ENCODE measurements at places on chromosomes 7 and 10.

GRCh38 chr10:110651044-110651958 lies 7.2 kb downstream of the RBM20 start:
- no peak for DNase-seq

- DNase-seq: no peak
Measured at GRCh38 chr7:44278451-44279161, 46.8 kb downstream of the CAMK2B start.

GRCh38 chr10:35465673-35466072 lies 129.4 kb downstream of the CCNY start:
- DNase-seq: no peak

DNA sequence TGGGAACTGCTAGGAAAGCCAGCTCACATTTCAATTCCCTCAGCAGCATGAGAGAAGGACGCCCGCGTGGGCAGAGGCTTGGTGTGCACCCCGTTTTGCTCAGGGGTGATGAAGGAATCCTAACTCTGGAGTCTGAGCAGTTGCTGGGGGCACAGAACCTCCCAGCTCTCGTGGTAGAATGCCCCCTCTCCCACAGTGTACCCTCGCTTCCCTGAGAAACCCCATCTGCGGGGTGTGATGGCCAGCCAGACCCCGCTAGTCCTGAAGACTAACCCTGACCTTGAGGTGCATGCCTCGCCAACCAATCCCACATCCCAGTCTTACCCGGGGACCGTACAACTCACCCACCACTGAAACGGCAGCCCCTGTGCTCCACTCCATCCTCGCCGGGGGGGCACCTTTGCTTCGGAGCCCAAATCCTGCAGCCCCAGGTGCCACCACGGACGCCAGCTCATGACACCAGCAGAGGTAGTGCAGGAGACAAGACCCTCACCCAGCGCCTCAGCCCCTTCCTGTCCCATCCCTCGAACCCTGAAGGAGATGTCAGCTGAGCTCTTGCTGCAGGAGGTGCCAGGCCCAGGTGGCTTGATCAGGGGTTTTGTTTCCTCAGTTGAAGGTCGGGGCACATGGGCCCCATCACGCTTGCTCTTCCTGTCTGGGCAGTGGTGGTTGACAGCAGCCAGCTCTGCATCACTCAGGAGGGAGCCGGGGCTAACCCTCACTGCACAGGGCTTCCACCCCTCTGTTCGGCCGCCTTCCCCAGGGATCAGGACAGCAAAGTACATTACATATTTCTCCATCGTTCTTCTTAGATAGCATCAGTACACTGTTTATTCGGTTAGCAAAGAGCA lies 236.5 kb downstream of the MGMT start:
- no peak for DNase-seq

GRCh38 chr7:51356849-51357516 lies 40.4 kb upstream of the COBL start:
- DNase-seq: no peak

DNA sequence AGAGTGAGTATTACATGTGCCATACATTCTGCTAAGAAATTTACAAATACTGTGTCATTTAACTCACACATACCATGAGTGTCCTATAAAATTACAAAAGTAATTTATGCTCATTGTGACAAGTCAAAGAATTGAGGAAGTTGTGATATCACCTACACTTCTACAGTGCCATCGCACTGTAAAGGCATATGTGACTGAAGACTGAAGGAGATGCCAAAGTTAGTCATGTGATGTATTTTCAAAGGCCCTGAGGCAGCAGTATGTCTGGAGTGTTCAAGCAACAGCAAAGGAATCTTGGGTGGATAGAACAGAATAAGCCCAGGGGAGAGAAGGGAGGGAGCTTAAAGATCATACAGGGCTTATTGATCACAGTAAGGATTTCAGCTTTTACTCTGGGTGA lies 176.8 kb downstream of the WNT2 start:
- DNase-seq: no peak

GRCh38 chr7:83504330-83504729 lies 144.6 kb downstream of the SEMA3E start:
- DNase-seq: no peak

- no peak for DNase-seq
Measured at GRCh38 chr10:92244796-92245195, 46.1 kb downstream of the CPEB3 start.

DNA sequence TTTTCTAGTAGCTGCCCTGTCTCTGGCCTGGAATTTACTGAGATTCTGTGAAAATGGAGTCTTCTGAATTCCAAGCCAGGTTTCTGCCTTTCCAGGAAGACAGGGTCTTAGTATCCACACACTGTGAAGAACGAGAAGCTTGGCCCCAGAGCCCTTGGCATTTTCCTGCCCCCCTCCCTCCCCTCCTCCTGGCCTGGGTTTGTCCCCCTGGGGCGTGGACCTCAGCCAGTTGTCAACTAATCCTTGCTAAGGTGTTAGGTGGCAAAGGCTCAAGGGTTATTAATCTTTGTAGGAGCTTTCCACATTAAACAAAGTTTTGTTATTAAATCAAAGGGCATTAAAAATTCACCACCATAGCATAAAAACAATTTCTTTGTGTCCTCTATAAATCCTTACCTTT lies 329.5 kb downstream of the RNLS start:
- DNase-seq: no peak

GRCh38 chr7:41964849-41965745 lies 262.2 kb upstream of the INHBA start:
- no peak for DNase-seq

GRCh38 chr7:111852081-111852480 lies 289.8 kb upstream of the IMMP2L start:
- no peak for DNase-seq

DNA sequence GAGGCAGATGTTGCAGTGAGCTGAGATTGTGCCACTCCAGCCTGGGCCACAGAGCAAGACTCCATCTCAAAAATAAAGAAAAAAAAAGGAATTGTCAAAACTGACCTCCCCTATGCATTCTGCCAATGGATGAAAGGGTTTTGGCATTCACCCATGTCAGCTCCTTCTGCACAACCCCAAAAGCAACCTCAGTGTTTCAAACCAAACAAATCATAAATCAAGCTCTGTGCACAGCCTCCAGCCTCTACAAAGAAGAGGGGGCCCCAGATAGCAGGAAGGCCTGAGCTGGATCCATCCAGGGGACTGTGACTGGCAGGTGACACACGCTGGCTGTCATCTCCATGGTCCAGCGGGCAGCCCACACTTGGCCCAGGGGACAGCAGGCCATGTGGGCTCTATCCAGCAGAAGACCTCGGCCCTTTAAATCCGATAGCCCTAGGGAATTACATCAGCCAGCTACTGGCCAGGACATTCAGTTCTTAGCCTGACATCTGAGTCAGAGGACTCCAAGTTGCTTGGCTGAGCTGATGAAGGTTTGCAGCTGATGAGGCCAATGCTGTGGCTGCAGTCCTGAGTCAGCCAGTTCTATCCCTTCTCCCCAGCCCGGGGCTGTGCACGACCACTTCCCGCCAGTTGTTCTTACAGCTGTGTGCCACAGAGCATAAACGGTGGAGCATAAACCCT lies 52.0 kb upstream of the FIGNL1 start:
- DNase-seq: peak; percentile 59

DNA sequence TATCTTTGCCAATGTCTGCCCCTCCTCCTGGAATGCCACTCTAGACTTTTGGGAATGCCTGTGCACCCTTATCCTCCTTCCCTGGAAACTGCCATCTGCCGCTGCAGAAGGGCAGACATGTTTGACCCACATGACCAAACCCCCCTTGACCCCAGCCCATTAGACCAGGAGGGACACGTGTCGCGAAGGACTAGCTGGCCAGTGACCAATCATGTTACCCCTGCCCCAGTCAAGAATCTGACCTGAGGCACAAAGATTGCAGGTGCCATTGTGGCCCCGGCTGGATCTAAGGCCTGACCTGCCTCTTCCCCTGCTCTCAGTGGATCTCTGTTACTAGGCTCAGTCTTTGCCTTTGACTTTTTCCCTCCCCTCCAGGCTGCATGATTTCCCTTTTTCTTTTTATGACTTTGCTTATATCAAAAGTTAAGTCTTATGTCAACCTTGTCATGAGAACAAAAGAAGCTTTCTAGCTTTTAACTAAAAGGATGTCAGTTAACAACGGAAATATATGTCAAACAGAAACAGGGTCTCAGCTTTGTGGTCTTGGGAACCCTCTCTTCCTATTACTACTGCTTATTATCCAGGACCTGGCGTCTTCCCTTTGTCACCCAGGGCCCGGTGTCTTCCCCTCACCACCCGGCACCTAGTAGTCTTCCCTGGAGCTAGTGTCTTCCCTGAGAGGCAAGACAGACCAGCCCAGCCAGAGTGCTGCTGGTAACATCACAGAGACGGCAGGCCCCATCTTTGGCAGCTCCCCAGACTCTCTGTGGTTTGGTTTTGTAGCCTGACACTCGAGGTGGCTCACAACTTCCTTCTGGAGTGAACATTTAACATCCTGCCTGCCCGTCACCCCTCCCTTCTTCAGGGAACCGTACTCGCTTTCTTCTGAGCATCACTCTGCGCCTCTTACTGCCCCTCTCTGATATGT lies 24.4 kb upstream of the PPIF start:
- peak; percentile 29 for DNase-seq

DNA sequence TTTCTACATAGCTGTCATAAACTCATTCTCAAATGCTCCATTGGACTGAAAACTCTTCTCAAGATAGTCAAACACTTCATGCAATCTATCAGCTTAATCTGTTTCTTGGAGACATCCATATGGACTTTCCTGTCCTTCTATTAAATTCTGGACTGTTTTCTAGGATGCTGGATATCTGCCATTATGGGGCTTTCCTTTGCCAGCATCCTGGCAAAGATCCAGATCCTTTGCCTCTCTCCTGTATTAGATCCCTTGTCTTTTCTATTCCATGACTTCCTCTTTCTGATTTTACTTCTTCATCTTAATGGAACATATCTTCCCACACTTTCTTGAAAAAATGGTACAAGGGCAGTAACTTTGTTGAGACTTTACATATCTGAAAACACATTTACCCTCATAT lies 35.9 kb upstream of the SKAP2 start:
- no peak for DNase-seq

DNA sequence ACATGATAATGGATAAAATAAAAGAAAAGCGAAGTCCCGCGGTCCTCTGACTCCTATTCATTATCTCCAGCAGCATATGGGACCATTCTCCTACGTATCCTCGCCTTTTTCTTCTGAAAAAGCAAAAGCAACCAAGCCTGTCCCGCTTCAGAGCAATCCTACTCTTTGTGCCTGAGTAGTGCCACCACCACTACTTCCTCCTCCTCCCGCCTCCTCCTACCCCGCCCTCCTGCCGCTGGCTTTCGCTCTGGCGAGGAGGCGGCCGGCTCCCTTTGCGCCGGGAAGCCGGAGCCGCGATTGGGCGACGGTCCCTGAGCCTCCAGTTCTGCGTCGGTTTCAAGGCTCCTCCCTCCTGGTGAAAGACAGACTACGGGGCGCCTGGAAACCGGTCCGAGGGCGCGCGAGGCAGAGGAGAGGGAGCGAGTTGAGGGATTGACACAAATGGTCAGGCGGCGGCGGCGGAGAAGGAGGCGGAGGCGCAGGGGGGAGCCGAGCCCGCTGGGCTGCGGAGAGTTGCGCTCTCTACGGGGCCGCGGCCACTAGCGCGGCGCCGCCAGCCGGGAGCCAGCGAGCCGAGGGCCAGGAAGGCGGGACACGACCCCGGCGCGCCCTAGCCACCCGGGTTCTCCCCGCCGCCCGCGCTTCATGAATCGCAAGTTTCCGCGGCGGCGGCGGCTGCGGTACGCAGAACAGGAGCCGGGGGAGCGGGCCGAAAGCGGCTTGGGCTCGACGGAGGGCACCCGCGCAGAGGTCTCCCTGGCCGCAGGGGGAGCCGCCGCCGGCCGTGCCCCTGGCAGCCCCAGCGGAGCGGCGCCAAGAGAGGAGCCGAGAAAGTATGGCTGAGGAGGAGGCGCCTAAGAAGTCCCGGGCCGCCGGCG lies at the start of gene FZD1:
FZD1 (plus strand) TSS at position 388 of the 878 bp plus-strand sequence; CDS start at position 836, 448 bp downstream.
- peak; percentile 97 for DNase-seq

DNA sequence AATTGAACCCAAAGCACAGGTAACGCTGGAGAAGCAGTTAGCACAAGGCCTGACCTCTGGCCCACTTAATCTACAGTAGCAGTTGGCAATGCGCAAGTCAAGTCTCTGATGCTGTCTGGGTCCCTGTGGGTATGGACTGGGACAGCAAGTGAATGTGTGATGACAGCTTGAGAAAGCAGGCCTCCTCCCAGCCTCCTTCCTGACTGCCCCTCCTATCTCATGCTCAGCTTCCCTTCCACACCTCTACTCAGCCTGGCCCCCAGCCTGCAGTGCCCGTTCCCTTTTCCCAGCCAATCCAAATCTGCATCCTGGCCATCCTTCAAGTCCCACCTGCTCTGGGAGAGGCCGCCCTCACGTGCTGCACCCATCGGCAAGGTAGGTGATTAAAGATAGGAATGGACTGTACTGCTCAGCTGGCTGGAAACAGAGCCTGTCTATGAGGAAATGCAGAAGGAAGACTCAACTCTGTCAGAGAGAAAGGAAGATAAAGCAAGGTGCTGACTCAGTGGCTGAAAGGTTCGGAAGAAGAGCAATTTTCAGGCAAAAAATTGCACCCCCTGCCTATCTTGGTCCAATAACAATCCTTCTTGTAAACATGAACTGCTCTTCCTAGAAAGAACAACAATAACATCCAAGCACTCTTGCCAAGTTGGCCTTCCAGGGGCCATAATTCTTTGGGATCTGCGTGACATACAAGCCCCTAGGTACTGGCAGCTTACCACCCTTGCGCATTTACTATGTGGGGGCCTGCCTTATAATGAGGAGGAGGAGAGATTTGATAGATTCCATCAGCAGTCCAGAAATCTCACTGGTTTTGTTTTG lies 16.6 kb upstream of the FGFR2 start:
- DNase-seq: no peak

DNA sequence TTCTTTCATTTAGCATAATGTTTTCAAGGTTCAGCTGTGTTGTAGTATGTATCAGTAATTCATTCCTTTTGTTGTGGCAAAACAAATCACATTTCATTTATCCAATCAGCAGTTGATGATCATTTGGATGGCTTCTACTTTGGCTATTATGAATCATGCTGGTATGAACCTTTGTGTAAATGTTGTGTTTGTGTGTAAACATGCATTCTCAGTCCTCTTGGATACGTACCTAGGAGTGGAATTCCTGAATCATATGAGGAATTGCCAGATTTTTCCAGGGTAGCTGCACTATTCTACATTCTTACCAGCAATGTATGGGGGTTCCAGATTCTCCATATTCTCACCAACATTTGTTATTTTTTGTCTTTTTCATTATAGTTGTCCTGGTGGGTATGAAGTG lies 578.5 kb upstream of the MKI67 start:
- DNase-seq: no peak

DNA sequence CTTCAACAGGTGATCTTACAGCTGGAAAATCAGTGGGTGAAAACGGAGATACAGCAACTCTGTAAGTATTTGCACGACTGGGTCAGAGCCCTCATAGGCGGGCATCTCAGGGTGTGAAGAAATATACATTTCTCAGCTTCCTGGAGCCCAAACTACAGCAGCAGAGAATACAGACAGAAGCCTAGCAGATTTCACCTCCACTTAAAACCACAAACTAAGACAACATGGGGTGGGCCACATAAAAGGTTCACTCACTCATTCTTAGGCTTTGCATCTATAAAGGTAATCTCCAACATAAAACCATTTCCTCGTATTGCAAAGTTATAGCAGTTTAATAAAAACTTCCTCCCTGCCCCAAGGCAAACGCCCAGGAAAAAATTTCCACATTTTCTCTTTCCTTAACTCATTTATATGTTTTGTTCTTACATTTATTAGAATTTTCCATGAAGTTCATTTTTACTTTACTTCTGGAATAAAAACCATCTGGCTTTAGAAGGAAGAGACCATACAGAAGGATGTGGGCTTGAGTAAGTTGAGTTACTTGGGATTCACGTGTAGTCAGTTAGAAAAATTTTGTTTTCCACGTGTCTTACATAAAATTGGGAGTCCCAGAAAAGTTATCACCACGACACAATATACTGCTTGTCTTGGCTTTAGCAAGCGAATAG lies 327.1 kb downstream of the FRMD4A start:
- no peak for DNase-seq
